Airway epithelial cell (primary cell): ENCODE measurements at places on chromosomes 11 and 22. TPM values are rescaled to one million over a fixed set of nuclear protein-coding genes. Genes with fewer than 3 reads are reported as not detected.

MMP13 gene
- 1.2 and 2.3 TPM in 2 replicates for total RNA-seq

NPAS4 gene
- total RNA-seq: not detected in 2 replicates

OR51D1 gene
- total RNA-seq: not detected in 2 replicates

CNGA4 gene
- not detected in 2 replicates for total RNA-seq

TIMP3 gene
- 37.5 and 43.9 TPM in 2 replicates for total RNA-seq

PRODH gene
- 8.7 and 14.2 TPM in 2 replicates for total RNA-seq

TMEM191C gene
- total RNA-seq: 1.5 and 3.8 TPM in 2 replicates

TRIM48 gene
- not detected in 2 replicates for total RNA-seq

HEPHL1 gene
- total RNA-seq: 0.79 and 1.1 TPM in 2 replicates

NNMT gene
- 3.7 and 5.4 TPM in 2 replicates for total RNA-seq

BAIAP2L2 gene
- 0.35 and 0.51 TPM in 2 replicates for total RNA-seq

RHOD gene
- 358 and 363 TPM in 2 replicates for total RNA-seq

OR8D1 gene
- not detected in 2 replicates for total RNA-seq

MYH9 gene
- 601 and 720 TPM in 2 replicates for total RNA-seq

RIC3 gene
- total RNA-seq: 0.14 and 0.23 TPM in 2 replicates

ACR gene
- not detected in 2 replicates for total RNA-seq

RBMXL2 gene
- not detected in 2 replicates for total RNA-seq

DTX4 gene
- 4.2 and 5.9 TPM in 2 replicates for total RNA-seq

MS4A6E gene
- total RNA-seq: not detected in 2 replicates

VWA5A gene
- 7.3 and 7.8 TPM in 2 replicates for total RNA-seq

ISX gene
- total RNA-seq: not detected in 2 replicates

DENND6B gene
- total RNA-seq: 0.37 and 1.3 TPM in 2 replicates

C11orf97 gene
- not detected in 2 replicates for total RNA-seq

C11orf21 gene
- not detected in 2 replicates for total RNA-seq

VSTM5 gene
- 0.09 and 0.35 TPM in 2 replicates for total RNA-seq

OR2D2 gene
- total RNA-seq: not detected in 2 replicates

SLC5A4 gene
- total RNA-seq: not detected in 2 replicates

ALX4 gene
- not detected in 2 replicates for total RNA-seq

SLC7A4 gene
- total RNA-seq: 2.0 TPM in 2 replicates

HTR3A gene
- not detected in 2 replicates for total RNA-seq

TRIM29 gene
- 314 and 489 TPM in 2 replicates for total RNA-seq

GGTLC3 gene
- not detected in 2 replicates for total RNA-seq

BIRC2 gene
- 23.8 and 33.6 TPM in 2 replicates for total RNA-seq

PANX1 gene
- 37.7 and 39.9 TPM in 2 replicates for total RNA-seq

SMARCB1 gene
- total RNA-seq: 89.9 and 90.7 TPM in 2 replicates

GTSE1 gene
- total RNA-seq: 4.6 and 9.2 TPM in 2 replicates

APOC3 gene
- not detected in 2 replicates for total RNA-seq

TMEM45B gene
- total RNA-seq: 53.2 and 59.1 TPM in 2 replicates

TREH gene
- total RNA-seq: not detected in 2 replicates

PGA4 gene
- not detected in 2 replicates for total RNA-seq

OR10AG1 gene
- not detected in 2 replicates for total RNA-seq

OR2AG1 gene
- not detected in 2 replicates for total RNA-seq

MRPL40 gene
- total RNA-seq: 43.2 and 51.1 TPM in 2 replicates

SIAE gene
- 8.6 and 15.2 TPM in 2 replicates for total RNA-seq

CARS1 gene
- 40.2 and 47.2 TPM in 2 replicates for total RNA-seq

TRIM51 gene
- not detected in 2 replicates for total RNA-seq

TANGO2 gene
- total RNA-seq: 17.0 and 18.9 TPM in 2 replicates

TMEM151A gene
- total RNA-seq: 0.14 TPM in 1 of 2 replicates, not detected in the other

OOSP1 gene
- total RNA-seq: not detected in 2 replicates

PACSIN3 gene
- total RNA-seq: 85.1 and 90.8 TPM in 2 replicates

ANKK1 gene
- total RNA-seq: 0.88 and 1.2 TPM in 2 replicates

LMNTD2 gene
- total RNA-seq: 0.56 and 1.7 TPM in 2 replicates

APOL6 gene
- 1.7 and 2.4 TPM in 2 replicates for total RNA-seq
